HAP-1 (cell line): ENCODE measurements at places on chromosomes 6 and 20.
A peak's percentile ranks its signal among the peaks of the same experiment; 100 is the strongest.

- no peak for DNase-seq
Observed at GRCh38 chr6:155481215-155481614, 25.6 kb upstream of the NOX3 start.

- no peak for DNase-seq
Observed at GRCh38 chr6:3764516-3765335, 13.2 kb upstream of the PXDC1 start.

- no peak for DNase-seq
Observed at GRCh38 chr6:164640956-164641355, 668.4 kb downstream of the C6orf118 start.

GRCh38 chr20:14633507-14633906, 296.1 kb upstream of the FLRT3 start:
- no peak for DNase-seq

DNA sequence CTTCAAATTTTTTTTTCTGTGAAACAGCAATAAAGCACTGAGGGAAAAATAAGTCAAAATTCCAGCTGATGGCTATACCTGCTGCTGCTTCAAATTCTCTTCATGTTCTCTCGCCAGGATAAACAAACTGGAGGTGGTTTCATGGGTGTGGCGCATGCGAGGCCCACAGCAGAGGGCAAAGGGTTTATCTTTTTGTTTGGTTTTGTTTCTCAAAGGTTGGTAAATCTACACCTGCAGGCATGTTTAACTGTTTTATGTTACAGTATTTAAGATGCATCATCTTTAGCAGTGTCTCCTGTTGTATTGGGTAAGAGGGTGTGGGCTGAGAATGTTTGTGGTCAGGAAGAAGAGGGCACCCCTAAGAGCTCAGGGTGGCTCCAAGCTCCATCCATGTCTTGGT, 342.2 kb downstream of the CDH26 start:
- DNase-seq, result no peak

GRCh38 chr20:20743511-20744169, 31.2 kb upstream of the RALGAPA2 start:
- peak; percentile 24 for DNase-seq

DNA sequence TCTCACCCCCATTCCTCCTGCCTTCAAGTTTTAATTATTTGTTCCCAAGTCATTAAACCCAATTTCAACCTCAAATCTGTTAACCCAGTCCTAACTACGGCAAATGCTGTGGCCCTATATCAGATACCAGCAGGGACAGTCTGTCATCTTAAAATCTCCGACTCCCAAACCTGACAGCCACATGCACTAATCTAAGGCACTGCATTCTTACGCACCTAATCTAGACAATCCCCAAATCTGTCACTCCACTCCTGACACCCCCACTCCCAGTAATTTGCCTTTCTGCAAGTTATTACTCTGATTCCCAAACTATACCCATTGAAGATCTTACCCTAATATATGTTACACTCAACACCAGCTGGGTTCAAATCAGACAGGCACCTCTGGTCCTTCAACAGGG, 2.5 kb downstream of the MTCH1 start:
- no peak for DNase-seq

DNA sequence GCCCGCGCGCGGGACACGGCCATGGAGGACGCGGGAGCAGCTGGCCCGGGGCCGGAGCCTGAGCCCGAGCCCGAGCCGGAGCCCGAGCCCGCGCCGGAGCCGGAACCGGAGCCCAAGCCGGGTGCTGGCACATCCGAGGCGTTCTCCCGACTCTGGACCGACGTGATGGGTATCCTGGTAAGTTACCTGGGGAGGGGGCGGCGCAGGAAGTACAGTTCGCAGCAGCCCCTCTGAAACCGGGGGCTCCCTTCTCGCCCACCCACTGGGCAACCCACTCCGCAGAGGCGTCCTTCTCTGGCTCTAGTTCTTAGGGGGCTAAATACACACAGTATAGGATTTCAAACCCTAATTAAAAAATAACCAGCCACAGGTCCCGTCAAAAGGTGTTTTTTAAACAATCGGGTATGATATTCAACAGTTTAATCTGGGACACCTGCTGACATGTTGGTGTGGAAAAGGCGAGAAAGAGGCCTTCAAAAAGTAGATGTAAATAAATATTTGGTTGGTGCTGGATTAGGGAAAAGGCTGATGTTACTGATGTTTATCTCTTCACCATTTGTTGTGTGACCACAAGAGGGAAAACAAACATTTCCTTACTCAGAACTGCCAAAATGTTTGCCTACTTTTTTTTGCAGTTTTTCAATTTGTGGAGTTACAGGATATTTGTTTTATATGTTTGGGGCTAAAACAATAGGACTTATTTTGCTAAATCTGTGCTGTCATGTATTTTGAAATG, 577 bp downstream of the SASH1 start:
- DNase-seq, result peak; percentile 12

DNA sequence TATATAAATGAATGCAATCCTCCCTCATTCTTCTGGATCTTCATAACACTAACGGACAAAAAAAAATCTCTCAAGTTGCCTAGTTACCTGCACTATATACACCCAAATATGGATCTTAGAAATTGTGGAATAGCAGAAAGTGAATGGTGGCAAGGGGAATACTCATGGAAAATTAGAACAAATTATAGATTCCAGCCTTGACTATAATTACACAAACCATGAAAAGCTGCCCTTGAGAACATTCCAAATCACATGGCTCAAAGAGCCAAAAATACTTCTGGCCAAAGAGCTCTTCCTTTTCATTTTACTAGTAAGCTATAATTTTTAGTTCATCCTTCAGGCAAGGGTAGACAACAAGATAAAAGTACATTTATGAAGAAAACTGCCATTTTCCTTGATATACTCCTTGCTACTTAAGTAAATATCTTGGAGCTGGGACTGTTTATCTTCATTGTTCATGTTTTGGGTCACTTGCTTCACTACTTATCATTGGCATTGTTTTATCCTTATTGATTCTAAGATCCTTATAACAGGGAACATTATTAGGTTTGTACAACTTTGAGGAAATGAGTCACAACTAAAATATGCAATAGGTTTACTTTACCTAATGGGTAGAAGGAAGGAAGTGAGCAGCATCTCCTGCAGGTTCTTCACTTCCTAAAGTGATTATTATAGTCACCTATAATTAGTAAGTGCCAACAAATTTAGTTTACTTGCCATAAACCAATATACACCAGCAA, 6.4 kb upstream of the MTRES1 start:
- DNase-seq, result no peak

GRCh38 chr6:5660772-5661171, 346.0 kb downstream of the NRN1 start:
- no peak for DNase-seq

GRCh38 chr6:2748183-2748582, 2.5 kb downstream of the MYLK4 start:
- no peak for DNase-seq

- DNase-seq, result no peak
Observed at GRCh38 chr20:13017235-13017634, 8.5 kb downstream of the SPTLC3 start.

GRCh38 chr6:16969699-16970655, 131.9 kb upstream of the STMND1 start:
- no peak for DNase-seq
